Endothelial cell (in vitro differentiated cells): ENCODE measurements at places on chromosomes 7 and 10.

- H3K4me1 ChIP-seq = no peaks in the 10 kb centered on the region
- no peak overlapping the region for H3K27ac ChIP-seq
- H3K4me3 ChIP-seq = no peak overlapping the region
- no peak for DNase-seq
- H3K27me3 ChIP-seq = peaks cover 6% of the 10 kb centered on the region
These were observed 20.8 kb upstream of the UNC5B start for GRCh38 chr10:71191551-71192076.

DNA sequence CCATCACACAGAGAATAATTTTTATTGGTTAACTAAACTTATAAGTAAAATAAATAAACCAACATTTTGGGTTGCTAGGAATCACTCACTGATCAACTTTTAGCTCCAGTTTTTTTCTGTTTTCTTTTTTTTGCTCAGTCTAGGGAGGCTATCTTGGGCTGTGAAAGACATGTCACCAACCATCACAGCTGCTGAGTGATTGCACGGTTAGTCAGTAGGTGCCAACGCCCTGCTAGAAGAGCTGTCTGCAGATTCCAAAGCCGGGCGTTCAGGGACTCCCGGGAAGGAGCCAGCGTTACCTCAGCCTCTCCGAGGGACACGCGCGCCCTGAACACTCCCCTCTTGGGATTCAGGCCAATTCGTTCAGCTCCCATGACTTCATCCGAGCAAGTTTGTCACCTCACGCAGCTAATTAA lies 604 bp upstream of the STAM start:
- H3K27me3 ChIP-seq = no peaks in the 10 kb centered on the region
- H3K4me1 ChIP-seq = peaks cover 26% of the 10 kb centered on the region
- H3K27ac ChIP-seq = peak overlapping the region; percentile 99
- DNase-seq = no peak
- H3K36me3 ChIP-seq = no peaks in the 10 kb centered on the region
- H3K4me3 ChIP-seq = peak overlapping the region; percentile 96

GRCh38 chr10:6877722-6878392 lies 297.8 kb upstream of the PRKCQ start:
- no peak for DNase-seq
- no peak overlapping the region for H3K27ac ChIP-seq
- H3K36me3 ChIP-seq = no peaks in the 10 kb centered on the region

DNA sequence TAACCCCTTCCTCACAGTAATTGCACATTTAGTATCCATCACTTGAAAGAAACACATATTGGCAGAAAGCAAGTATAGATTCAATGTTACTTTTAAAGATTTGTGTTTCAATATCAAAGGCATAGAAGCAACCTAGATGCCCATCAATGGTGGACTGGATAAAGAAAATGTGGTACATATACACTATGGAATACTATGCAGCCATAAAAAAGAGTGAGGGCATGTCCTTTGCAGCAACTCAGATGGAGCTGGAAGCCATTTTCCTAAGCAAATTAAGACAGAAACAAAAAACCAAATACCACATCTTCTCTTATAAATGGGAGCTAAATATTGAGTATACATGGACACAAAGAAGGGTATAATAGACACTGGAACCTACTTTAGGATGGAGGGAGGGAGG lies 3.6 kb downstream of the OR6V1 start:
- no peak overlapping the region for H3K27ac ChIP-seq
- H3K27me3 ChIP-seq = peaks cover 2% of the 10 kb centered on the region
- H3K4me3 ChIP-seq = no peak overlapping the region
- no peak for DNase-seq
- no peaks in the 10 kb centered on the region for H3K4me1 ChIP-seq

GRCh38 chr10:4826792-4827324 lies 851 bp downstream of the AKR1E2 start:
- no peaks in the 10 kb centered on the region for H3K36me3 ChIP-seq
- no peak for DNase-seq
- peak overlapping the region; percentile 57 for H3K4me3 ChIP-seq
- H3K27ac ChIP-seq = peak overlapping the region; percentile 62
- H3K27me3 ChIP-seq = peaks cover 7% of the 10 kb centered on the region
